CD4-positive, alpha-beta T cell treated with Interleukin-17A for 4 hours (primary cell): ENCODE measurements at places on chromosomes 12 and 14.
A peak's percentile ranks its signal among the peaks of the same experiment; 100 is the strongest.

GRCh38 chr12:102510031-102510430 lies 29.7 kb upstream of the IGF1 start:
- no peak for DNase-seq

DNA sequence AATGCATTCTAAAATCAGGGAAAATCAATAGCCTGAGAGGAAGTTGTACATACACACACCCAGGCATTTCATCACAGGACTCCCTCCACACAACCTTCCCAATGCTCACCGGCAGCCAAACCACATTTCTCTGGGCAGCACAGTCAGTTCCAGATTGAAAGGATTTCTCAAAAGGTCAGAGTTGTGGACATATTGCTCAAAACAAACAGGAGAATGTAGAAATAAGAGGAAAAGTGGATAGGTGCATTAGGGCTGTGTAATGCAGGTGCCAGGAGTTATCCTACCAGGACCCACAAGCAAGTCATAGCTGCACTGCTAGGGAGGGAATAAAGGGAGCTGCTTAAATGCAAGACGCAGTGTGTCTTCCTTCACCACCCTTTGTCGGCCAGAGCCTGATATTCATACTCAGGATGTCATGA lies 62.9 kb downstream of the GCH1 start:
- no peak for DNase-seq

DNA sequence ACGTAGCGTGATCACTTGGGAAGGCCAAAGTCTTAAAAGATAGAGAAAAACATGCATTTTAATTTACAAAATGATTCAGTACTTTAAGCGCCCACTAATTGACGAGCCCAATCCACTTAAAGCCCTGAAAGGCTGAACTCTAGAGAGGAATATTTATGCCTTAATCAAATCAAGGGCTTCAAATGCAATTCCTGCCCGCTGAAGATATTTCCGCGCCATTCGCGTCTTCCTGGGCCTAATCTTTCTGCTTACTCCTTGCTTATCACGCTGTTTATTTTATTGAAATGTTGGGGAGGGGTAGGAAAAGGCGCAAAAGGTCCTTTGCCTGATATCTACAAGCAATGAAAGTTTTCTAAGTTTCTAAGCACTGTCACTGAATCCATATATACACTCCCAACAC lies 4.0 kb downstream of the TBX3 start:
- no peak for DNase-seq

DNA sequence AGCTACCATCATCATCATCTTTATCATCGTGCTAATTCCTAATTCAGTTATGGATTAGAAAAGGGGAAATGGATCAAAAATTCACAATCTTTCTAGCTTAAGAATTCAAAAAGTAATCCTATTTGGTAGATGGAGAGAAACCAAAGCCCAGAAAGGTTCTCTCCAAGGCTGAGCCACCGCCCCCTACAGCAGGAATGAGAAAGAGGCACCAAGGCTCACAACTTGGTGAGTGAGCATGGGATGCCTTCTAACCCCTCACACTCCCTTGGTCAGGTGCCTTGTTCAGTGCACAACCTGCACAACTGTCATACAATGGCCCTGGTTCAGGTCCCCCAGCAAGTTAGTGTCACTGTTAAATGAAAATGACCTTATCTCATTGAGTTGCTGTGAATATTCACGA lies 171.5 kb downstream of the ANO2 start:
- DNase-seq = no peak

GRCh38 chr14:77139022-77139421 lies 2.6 kb downstream of the ZDHHC22 start:
- DNase-seq = no peak

DNA sequence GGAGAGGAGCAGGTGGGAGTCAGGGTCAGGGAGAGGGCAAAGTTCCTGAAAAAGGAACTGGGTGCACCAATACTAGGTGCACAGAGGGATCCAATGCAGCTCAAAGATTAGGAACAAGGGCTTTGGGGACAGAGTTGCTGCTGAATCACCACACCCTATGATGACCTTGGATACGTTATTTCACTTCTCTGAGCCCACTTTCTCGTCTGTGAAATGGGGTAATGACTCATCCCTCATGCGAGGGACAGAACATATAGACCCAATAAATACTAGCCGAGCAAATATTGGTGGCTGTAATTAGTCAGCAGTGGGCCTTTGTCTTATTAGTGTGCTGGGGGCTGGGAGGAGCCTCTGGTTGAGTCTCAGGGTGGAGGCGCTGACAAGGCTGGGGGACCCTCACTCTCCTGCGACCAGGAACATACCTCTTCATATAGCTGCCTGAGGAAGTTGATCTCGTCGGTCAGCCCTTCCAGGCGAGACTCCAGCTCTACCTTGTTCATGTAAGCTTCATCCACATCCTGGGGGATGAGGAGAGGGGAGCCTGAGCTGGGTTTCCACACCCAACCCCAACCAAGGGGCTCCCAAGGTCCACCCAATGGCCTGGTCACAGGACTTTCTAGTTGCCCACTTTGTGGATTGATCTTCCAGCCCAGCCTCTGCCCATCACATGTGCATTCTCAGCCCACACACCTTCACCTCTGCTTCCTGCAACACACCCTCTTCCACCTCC lies 4.5 kb downstream of the KRT8 start:
- no peak for DNase-seq

DNA sequence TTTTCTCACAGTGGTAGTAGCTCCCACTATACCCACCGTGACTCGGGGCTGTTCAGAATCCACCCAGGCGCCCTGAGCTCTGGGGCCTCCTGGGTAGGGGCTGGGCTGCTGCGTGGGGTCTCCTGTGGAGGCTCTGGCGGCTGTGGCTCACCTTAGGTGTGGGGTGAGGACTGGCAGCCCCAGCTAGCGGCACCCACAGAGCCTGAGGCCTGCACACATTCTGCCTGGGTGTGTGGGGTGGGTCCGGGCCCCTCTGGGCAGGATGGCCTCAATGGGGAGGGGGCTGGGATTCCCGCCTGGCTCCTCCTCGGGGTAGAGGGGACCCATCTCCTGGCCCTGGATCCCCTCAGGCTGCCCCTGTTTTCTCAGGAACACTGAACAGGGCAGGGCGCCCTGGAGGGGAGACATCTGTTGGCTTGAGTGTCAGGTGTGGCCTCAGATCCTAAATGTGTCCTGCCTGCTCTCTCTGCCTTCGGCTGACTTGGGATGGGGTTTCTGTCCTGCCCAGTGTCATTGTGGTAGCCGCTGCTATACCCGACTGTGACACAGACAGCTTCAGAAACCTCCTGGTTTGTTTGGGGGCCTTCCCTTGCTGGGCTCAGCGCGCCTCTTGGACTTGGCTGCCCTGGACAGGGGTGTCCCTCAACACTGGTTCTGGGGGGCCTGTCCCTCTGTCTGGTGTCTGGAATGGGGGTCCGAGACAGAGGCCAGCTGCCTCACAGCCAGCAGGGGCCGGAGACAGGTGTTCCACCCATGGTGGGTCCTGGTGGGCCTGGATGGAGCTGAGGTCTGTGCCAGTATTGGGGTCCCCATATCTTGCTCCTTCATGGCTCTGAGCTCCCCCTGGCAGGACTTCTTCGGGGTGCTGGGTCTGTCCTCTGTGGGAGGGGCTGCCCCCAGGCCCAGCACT lies 354.9 kb downstream of the TMEM121 start:
- no peak for DNase-seq

DNA sequence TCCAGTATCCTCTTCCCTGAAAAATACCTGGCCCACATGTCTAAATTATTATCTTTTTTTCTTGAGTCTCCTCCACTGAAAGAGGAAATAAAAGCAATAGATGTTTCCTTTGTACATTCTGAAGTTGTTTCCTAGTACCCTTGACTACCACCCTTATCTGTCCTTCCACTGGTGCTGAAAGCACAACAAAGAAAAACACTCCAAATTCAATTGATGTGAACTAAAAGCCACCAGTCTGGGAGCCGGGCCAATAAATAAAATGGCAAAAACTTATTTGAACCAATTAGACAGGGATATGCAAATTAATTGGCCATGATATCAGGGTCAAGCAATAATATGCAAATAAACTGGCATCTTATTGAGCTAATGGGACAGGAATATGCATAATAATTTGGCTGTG lies 330.5 kb downstream of the PAWR start:
- DNase-seq = no peak

- DNase-seq = no peak
Observed at GRCh38 chr12:1857821-1858220, 37.5 kb downstream of the LRTM2 start.

DNA sequence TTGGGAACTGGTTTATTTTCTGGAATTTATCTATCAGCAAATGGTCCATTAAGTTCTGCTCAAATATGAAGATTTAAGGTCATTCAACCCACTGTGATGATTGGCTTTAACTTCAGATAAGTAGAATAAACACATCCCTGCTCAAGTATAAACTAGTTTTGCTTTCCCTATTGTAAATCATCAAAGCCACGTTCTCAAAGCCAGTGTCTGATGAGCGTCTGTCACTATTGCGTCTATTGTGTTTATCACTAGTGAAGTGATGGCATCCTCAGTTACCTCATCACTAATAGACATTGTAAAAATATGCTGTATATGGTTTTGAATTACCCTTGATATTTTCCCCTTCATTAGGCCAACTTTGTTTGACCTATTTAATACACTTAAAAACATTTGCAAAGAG lies 351.3 kb downstream of the BCAT1 start:
- no peak for DNase-seq

- DNase-seq = no peak
Observed at GRCh38 chr14:69680297-69680696, 68.9 kb downstream of the SUSD6 start.

- no peak for DNase-seq
Observed at GRCh38 chr12:47814539-47815170, 5.0 kb downstream of the HDAC7 start.

GRCh38 chr12:96108321-96108720 lies 72.9 kb upstream of the LTA4H start:
- DNase-seq = peak; percentile 70

DNA sequence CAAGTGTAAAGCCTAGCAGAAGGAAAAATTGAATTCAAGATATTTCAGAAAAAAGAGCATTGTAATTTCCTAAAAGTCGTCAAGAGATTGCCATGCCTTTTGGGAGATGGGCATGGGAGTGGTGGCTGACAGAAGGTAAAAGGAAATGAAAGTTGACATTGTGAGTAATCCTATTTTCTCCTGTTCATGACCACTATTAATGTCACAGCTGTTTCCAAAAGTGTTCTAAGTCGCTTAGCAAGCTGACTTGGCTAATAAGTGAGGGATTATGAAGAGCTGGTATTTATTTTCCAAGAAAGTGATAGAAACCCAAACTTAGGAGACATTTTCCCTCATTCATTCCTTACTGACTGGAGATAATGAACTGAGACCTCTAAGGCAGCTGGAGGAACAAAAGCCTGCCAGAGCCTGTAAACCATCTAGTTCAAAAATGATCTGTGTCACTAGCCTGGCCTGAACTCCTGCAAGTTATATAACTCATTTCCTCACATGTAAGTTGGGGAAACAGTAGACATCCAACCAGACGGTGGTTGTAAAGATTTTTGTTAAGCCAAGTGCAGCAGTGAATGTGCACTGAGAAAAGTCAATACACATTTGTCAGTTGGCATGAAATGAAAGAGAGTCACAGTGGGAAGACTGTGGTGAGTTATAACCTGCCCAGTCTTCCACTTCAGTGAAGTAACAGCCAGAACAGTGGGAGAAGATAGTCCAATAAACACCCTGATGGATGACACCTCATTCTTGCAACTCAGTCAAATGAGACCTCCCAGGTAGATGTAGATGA lies 75.8 kb downstream of the DIO2 start:
- no peak for DNase-seq

DNA sequence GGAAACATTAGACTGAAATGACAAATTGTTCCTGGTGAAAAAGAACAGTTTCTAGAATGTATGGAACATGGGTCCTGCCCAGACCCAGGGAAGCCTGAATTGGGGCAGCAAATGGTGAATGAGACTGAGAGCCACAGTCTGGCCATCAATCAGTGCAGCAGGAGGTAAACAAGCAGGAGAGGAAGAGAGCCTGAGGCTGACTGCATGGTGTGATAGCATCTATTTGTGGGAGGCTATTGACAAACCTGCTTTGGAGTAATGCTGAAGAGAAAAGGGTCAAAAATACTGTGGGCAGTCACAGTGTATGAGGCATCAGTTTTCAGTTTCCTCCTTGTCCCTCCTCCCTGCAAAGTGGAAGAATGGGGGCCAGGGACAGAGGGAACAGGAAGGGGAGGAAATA lies 136.8 kb downstream of the ANKS1B start:
- no peak for DNase-seq

- no peak for DNase-seq
Observed at GRCh38 chr14:74962046-74962445, 6.6 kb upstream of the PGF start.

GRCh38 chr14:59081720-59082119 lies 106.7 kb upstream of the DAAM1 start:
- DNase-seq = no peak

DNA sequence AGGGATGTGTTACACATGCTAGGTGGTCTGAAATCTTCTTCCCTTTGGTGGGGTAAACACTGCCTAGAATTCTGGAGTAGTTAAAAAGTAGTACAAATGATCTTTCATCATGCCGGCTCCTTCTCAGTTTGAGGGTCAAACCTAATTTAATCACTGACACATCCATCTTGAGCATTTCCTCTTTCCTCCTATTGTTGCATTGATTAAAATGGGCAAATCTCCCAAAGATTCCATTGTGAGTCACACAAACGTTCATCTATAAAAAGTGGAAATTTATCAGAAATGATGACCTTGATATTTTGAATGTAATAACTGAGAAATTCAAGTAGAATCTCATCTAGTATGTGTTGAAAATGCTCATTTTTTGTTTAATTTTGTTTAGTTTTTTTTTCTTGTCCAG lies 996.0 kb downstream of the NRXN3 start:
- no peak for DNase-seq

- DNase-seq = no peak
Observed at GRCh38 chr14:32372154-32372553, 43.1 kb downstream of the AKAP6 start.

DNA sequence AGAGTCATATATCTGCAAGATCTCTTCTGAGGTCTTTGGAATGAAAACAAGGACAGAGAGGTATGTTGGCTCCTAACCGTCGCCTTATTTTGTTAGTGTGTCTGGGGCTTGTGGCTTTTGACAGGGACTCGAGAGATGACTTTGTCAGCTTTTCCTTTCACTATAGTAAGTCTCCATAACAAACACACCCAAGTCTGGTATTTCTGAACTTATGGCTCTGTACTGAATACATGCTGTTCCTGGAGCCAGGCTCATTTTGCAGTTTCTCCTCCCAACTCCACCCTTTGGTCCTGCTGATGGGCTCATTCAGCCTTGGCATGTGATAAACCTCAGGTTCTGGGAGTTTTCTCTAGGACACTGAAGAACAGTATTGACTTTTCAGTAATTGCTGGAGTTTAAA lies 27.7 kb upstream of the TMED10 start:
- no peak for DNase-seq

DNA sequence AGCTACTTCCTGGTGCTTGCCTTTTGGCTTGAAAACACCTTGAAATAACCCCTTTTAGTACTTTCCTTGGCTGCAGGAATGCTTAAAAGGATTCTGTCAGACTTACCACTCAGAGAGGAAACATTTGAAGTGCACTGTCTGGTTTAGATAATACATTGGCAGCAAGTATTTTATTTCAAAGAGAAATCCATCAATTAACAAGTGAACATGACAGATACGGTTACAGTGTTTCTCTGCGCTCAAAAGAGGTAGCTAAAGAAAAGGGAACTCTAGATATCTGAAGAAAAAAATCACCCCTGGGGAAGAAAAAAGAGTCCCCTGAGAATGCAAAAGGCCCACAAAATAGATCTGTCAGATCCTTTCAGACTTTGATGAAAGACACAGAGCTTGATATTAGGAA lies 421.9 kb downstream of the LRFN5 start:
- no peak for DNase-seq
